ENCODE measurements at places on chromosomes 11 and 22. TPM values are rescaled to one million over a fixed set of nuclear protein-coding genes. Genes with fewer than 3 reads are reported as not detected.

The SLC17A6 gene
- not detected for polyA plus RNA-seq

The SCN2B gene
- 4.6 TPM for polyA plus RNA-seq

The HBB gene
- 221 TPM for polyA plus RNA-seq

The OR5I1 gene
- polyA plus RNA-seq, result not detected

The ATG13 gene
- polyA plus RNA-seq, result 65.2 TPM

The OR8G5 gene
- polyA plus RNA-seq, result not detected

The GGTLC3 gene
- polyA plus RNA-seq, result 0.30 TPM

The ZBTB16 gene
- 1.4 TPM for polyA plus RNA-seq
